ENCODE measurements at places on chromosomes 4 and X. TPM values are rescaled to one million over a fixed set of nuclear protein-coding genes. Genes with fewer than 3 reads are reported as not detected.
A peak's percentile ranks its signal among the peaks of the same experiment; 100 is the strongest.

DNA sequence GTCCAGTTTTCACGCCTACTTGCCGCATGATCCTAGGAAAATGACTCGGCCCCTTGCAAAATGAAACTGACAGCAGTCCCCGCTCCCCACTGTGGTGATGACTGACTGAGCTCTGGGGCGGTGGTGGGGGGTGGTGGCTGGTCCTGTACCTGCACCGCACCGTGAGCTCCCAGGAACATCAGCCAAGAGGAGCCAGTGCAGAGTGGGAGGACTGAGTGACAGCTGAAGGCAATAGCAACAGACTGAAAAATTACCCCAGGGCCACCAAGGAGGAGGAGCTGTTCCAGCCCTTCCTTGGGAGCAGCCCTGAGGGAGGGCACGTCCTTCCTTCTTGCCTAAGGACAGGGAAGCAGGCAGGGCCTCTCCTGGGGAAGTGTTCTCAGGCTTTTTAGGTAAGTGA lies 2.4 kb upstream of the C4orf50 start:
- H3K27ac ChIP-seq = no peak overlapping the region
- no peak overlapping the region for H3K4me3 ChIP-seq
- no peaks in the 10 kb centered on the region for H3K4me1 ChIP-seq
- no peak for DNase-seq
- no peaks in the 10 kb centered on the region for H3K27me3 ChIP-seq

DMP1 gene
- total RNA-seq = not detected

DNA sequence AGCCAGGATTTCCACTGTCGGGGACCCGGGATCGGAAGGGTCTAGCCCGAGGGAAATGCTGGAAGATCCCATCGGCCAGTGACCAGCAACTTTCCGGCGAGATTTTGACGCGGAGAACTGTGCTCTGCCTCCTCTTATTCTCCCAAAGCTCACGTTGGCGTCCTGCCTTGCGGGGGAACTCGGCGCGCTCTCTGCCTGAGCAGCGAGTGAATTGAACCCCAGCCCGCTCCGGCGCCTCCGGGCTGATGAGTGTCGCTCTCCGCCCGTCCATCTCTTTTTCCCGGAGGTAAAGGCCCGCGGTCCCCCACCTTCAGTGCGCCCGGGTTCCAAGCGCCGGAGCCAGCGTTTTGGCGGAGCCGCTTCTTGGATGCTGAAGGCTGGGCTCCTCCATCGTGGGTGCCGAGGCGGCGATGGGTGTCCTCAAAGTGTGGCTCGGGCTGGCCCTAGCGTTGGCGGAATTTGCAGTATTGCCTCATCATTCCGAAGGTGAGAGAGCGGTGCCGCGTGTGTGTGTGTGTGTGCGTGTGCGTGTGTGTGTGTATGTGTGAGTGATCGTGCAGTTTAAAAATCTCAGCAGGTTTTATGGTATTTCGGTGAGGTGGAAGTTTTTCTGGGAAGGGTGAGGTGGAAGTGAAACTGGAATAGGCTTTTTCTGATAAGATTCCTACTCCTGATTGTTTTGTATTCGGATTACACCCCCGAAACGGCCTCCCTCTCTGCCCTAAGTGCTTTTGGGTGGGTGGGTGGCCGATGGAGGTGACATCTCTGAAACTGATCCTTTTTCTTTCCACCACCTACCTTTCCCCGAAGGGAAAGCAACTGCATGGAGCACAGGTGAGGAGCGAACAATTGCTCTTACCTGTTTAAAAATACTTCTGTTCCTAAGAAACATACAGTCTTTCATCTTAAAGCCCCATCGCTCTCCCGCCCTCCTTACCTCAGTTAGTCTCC lies 752 bp downstream of the FRAS1 start:
- peak; percentile 30 for DNase-seq
- H3K27ac ChIP-seq = peak overlapping the region; percentile 5
- no peaks in the 10 kb centered on the region for H3K4me1 ChIP-seq
- H3K36me3 ChIP-seq = no peaks in the 10 kb centered on the region
- H3K4me3 ChIP-seq = peak overlapping the region; percentile 46

MAGEA2 gene
- not detected for total RNA-seq

IQSEC2 gene
- 31.6 TPM for total RNA-seq

- DNase-seq = no peak
- H3K27me3 ChIP-seq = no peaks in the 10 kb centered on the region
- no peaks in the 10 kb centered on the region for H3K36me3 ChIP-seq
- no peaks in the 10 kb centered on the region for H3K4me1 ChIP-seq
Observed at GRCh38 chr4:177968817-177969442, 526.7 kb upstream of the AGA start.

GRCh38 chr4:125321709-125322365 lies 7.1 kb downstream of the FAT4 start:
- H3K4me3 ChIP-seq = no peak overlapping the region
- no peaks in the 10 kb centered on the region for H3K36me3 ChIP-seq
- H3K4me1 ChIP-seq = no peaks in the 10 kb centered on the region
- peak overlapping the region; percentile 49 for H3K27ac ChIP-seq
- no peak for DNase-seq
- no peaks in the 10 kb centered on the region for H3K27me3 ChIP-seq

GRCh38 chrX:134548257-134549201 lies 88.6 kb downstream of the HPRT1 start:
- H3K27ac ChIP-seq = peak overlapping the region; percentile 78
- peak overlapping the region; percentile 46 for H3K4me3 ChIP-seq
- H3K4me1 ChIP-seq = no peaks in the 10 kb centered on the region
- H3K27me3 ChIP-seq = peaks cover 9% of the 10 kb centered on the region

TCEAL2 gene
- total RNA-seq = 0.51 TPM

- no peaks in the 10 kb centered on the region for H3K27me3 ChIP-seq
- H3K36me3 ChIP-seq = no peaks in the 10 kb centered on the region
- H3K27ac ChIP-seq = no peak overlapping the region
- no peak overlapping the region for H3K4me3 ChIP-seq
Observed at GRCh38 chr4:150978738-150979575, 36.1 kb downstream of the LRBA start.

DNA sequence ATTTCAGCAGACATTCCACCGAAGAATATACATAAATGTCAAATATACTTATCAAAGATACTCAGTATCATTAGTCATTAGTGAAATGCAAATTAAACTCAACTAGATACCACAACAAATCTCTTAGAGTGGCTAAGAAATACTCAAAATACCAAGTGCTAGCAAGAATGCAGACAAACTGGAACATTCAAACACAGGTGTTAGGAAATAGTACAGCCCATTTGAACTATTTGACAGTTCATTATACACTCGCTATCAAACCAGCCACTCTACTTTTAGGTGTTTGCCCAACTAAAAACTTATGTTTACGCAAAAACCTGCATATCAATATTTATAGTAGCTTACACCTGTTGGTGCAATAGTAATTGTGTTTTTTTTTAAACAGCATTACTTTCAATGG lies 8.8 kb downstream of the ADAM29 start:
- no peak for DNase-seq
- H3K4me1 ChIP-seq = no peaks in the 10 kb centered on the region
- no peaks in the 10 kb centered on the region for H3K36me3 ChIP-seq
- H3K27ac ChIP-seq = no peak overlapping the region
- H3K4me3 ChIP-seq = no peak overlapping the region

GRCh38 chrX:103919270-103919637 lies 43.2 kb upstream of the TMSB15B start:
- H3K27ac ChIP-seq = peak overlapping the region; percentile 85
- no peaks in the 10 kb centered on the region for H3K27me3 ChIP-seq
- no peaks in the 10 kb centered on the region for H3K36me3 ChIP-seq
- H3K4me1 ChIP-seq = no peaks in the 10 kb centered on the region
- peak overlapping the region; percentile 37 for H3K4me3 ChIP-seq
- DNase-seq = no peak

DNA sequence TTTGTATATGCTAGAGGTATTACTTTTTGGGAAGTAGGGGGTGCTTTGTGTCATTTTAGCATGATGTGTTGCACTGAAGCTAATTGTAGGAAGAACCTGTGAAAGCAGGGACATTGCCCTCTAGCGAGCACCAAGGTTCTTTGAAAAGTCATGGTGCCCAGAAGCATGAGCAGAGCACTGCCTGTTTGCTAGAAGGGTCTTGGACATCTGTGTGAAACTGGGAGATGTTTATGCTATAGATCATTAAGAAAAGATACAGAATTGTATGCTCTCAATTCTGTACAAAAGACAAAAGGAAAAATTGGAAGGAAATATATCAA lies 14.7 kb downstream of the GRPR start:
- H3K36me3 ChIP-seq = no peaks in the 10 kb centered on the region
- DNase-seq = no peak
- no peak overlapping the region for H3K27ac ChIP-seq
- no peaks in the 10 kb centered on the region for H3K27me3 ChIP-seq

GRCh38 chrX:111283446-111283845 lies 13.2 kb upstream of the CAPN6 start:
- no peaks in the 10 kb centered on the region for H3K27me3 ChIP-seq
- DNase-seq = no peak
- no peak overlapping the region for H3K4me3 ChIP-seq
- no peaks in the 10 kb centered on the region for H3K4me1 ChIP-seq

DNA sequence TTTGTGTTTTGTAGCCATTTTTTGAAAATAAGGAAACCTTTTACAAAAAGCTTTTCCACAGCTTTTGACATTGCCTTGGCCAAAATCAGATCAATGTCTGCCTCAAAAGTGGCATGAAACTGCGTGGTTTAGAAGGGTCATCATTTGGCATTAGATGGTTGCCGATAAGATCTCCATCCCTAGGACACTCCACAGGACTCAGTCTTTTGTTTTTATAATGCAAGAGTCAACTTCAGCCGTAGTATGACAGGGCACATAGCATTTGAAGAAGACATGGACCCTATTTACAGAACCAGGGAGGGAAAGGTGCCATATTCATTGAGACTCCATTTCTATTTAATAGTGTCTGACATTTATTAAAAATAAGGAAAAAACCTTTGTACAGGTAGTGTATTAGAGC lies 1.3 kb downstream of the RTL8A start:
- H3K27me3 ChIP-seq = no peaks in the 10 kb centered on the region
- H3K4me3 ChIP-seq = no peak overlapping the region
- no peak overlapping the region for H3K27ac ChIP-seq
- H3K4me1 ChIP-seq = no peaks in the 10 kb centered on the region
- DNase-seq = no peak
- H3K36me3 ChIP-seq = no peaks in the 10 kb centered on the region

P2RY4 gene
- total RNA-seq = 0.41 TPM

DNA sequence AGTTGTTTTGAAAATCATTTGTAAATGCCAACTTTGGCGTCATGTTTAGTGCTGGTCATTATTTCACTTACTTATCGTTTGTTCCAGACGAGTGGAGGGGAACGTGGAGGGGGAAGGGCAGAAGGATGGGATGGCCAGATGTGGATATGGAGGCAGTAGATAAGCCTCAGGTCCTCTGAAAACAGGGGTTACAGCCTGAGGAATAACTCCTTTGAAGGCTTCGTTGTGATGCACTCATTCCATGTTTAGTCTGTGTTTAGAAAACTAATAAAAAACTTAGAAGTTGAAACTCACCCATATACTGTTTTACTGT lies 1.1 kb downstream of the MOB1B start:
- DNase-seq = no peak
- no peaks in the 10 kb centered on the region for H3K36me3 ChIP-seq
- H3K27ac ChIP-seq = peak overlapping the region; percentile 82
- no peaks in the 10 kb centered on the region for H3K4me1 ChIP-seq
- no peaks in the 10 kb centered on the region for H3K27me3 ChIP-seq
- peak overlapping the region; percentile 93 for H3K4me3 ChIP-seq

FRG2 gene
- not detected for total RNA-seq

CLNK gene
- not detected for total RNA-seq

GRCh38 chr4:125388613-125389012 lies 73.9 kb downstream of the FAT4 start:
- no peaks in the 10 kb centered on the region for H3K4me1 ChIP-seq
- H3K36me3 ChIP-seq = no peaks in the 10 kb centered on the region
- no peak overlapping the region for H3K4me3 ChIP-seq
- H3K27ac ChIP-seq = no peak overlapping the region

MAGEB6B gene
- total RNA-seq = not detected

- DNase-seq = no peak
- H3K4me1 ChIP-seq = no peaks in the 10 kb centered on the region
- H3K27me3 ChIP-seq = no peaks in the 10 kb centered on the region
Observed at GRCh38 chr4:5366421-5366820, 315.1 kb downstream of the STK32B start.

ERVMER34-1 gene
- total RNA-seq = not detected

GRCh38 chr4:114386637-114387233 lies 211.9 kb upstream of the UGT8 start:
- H3K4me1 ChIP-seq = no peaks in the 10 kb centered on the region
- no peak for DNase-seq
- H3K27ac ChIP-seq = no peak overlapping the region
- no peaks in the 10 kb centered on the region for H3K36me3 ChIP-seq
- no peaks in the 10 kb centered on the region for H3K27me3 ChIP-seq
- H3K4me3 ChIP-seq = no peak overlapping the region

GRCh38 chr4:108693819-108694218 lies 43.4 kb downstream of the OSTC start:
- H3K27me3 ChIP-seq = peaks cover 3% of the 10 kb centered on the region
- H3K36me3 ChIP-seq = no peaks in the 10 kb centered on the region
- H3K4me1 ChIP-seq = no peaks in the 10 kb centered on the region
- DNase-seq = no peak

DNA sequence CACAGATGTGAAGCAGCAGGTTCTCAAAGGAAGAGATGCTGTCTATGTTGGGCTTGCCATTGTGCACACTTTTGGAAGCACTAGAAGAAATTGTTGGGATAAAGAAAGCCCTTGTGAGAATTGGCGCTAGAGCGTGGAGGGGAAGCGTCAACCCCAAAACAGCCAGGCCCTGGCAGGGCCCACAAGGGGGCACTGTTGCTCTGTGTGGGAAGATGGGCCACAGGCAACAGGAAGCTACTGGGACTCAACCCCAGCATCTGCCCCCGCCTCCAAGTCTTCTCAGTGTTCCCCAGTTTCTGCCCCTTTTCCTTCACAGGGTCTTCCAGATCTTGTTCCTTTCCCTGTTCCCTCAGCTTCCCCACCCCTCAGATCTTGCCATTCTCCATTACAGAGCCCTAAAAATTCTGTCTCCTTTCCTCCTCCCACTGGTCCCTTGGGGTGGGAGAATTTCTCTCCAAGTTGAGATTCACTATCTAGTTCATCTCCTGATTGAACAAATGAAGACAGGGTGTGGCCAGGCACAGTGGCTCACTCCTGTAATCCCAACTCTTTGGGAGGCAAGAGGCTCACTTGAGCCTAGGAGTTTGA lies 85.5 kb downstream of the STARD8 start:
- no peaks in the 10 kb centered on the region for H3K4me1 ChIP-seq
- no peaks in the 10 kb centered on the region for H3K27me3 ChIP-seq
- no peak overlapping the region for H3K4me3 ChIP-seq
- no peak for DNase-seq

TKTL2 gene
- total RNA-seq = not detected

SH2D1A gene
- 2.4 TPM for total RNA-seq

- H3K27ac ChIP-seq = peak within 1 kb of the TSS; percentile 62
- peak within 1 kb of the TSS; percentile 35 for H3K4me3 ChIP-seq
- no peaks in the 10 kb centered on the region for H3K36me3 ChIP-seq
- no peaks in the 10 kb centered on the region for H3K4me1 ChIP-seq
Observed at GRCh38 chrX:70289793-70290770, at the start of the genes KIF4A and PDZD11. Gene KIF4A, plus strand, starts transcription at chrX:70290104. Its CDS starts 355 bp downstream, at chrX:70290459. Gene PDZD11, minus strand, starts transcription at chrX:70289927. Its CDS starts 586 bp downstream, at chrX:70289341.

- no peaks in the 10 kb centered on the region for H3K4me1 ChIP-seq
- peak overlapping the region; percentile 52 for H3K27ac ChIP-seq
- H3K36me3 ChIP-seq = no peaks in the 10 kb centered on the region
- no peaks in the 10 kb centered on the region for H3K27me3 ChIP-seq
- no peak overlapping the region for H3K4me3 ChIP-seq
Observed at GRCh38 chr4:77021614-77022089, 54.1 kb downstream of the CCNI start.

CENPVL1 gene
- total RNA-seq = not detected

C1QTNF7 gene
- total RNA-seq = 31.5 TPM

All from uterus (tissue), 4 donors.